ENCODE measurements at places on chromosomes 3 and 15.
A peak's percentile ranks its signal among the peaks of the same experiment; 100 is the strongest.

DNA sequence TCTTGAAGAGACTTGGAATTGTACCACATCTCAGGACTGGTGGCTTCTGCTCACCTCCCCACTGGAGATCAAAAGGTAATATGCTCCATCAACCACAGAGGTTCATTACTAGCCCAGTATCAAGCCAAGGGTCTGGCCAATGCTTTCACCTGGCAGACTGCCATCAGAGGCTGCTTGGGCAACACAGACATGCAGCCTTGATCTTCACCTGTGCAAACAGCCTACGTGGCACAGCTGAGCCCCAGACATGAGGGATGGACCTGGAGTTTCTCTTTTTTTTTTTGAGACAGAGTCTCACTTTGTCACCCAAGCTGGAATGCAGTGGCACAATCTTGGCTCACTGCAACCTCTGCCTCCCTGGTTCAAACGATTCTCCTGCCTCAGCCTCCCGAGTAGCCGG is 105.6 kb upstream of the HES1 start:
- DNase-seq = peak; percentile 79

- no peak for DNase-seq
Measured at GRCh38 chr15:40936709-40937666, 7.8 kb downstream of the DLL4 start.

- DNase-seq = no peak
Measured at GRCh38 chr3:195770081-195770840, 41.5 kb downstream of the MUC4 start.

DNA sequence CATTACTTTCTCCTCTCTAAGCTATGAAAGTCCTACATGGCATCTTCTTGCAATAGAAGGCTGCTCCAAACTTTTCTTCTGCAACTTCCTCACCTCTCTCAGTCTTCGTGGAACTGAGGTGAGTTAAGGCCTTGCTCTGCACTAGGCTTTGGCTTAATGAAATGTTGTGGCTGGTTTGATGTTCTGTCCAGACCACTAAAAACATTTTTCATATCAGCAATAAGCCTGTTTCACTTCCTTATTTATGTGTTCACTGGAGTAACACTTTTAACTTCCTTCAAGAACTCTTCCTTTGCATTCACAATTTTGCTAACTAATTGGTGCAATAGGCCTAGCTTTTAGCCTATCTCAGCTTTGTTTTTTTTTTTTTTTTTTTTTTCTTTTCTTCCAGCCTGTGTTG is 335.3 kb upstream of the NECTIN3 start:
- no peak for DNase-seq

- no peak for DNase-seq
Measured at GRCh38 chr15:66017000-66017399, 147.7 kb downstream of the RAB11A start.

DNA sequence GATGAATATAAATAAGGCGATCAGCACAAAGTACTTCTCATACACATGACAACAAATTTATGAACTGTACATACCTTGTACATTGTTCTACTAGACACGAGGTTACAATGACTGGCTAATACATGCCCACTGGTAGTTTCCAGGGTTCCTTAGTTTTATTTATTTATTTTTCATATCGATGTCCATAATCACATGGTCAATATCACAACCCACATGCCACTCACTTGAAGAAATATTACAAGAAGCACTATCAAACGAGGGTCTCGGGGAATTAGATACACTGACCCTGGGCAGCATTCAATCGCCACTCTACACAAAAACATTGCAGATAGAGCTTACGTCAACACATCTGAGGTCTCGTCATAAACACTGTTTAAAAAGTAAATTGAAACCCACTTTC is 21.2 kb upstream of the WNT5A start:
- no peak for DNase-seq

GRCh38 chr3:150582620-150583019 is 20.5 kb upstream of the SELENOT start:
- no peak for DNase-seq

DNA sequence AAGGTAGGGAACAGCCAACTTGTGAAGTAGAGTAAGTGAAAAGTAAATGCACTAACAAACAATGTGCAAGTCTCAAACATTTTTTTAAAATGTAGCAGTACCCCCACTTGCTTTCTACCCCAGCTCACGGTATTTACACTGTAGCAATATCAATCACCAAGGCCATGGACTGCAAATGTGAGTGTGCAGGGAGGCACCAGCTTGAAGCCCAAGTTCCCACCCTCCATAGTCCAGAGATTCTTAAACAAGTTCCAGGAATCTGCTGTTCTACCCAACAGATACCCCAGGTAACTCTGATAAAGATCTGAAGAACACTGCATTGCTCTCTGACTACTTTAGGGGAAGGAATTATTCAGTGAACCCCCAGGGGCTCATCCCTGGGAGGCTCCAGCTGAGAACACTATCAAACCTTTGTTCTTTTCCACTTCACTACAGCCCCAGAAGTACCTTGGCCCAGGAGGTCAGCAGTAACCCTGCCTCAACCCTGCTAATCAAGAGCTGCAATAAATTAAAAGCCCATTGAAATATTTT is 86.1 kb downstream of the FOXP1 start:
- no peak for DNase-seq

GRCh38 chr3:79253704-79254103 is 514.1 kb downstream of the ROBO1 start:
- DNase-seq = no peak

- no peak for DNase-seq
Measured at GRCh38 chr3:67624078-67624477, 30.3 kb downstream of the SUCLG2 start.

DNA sequence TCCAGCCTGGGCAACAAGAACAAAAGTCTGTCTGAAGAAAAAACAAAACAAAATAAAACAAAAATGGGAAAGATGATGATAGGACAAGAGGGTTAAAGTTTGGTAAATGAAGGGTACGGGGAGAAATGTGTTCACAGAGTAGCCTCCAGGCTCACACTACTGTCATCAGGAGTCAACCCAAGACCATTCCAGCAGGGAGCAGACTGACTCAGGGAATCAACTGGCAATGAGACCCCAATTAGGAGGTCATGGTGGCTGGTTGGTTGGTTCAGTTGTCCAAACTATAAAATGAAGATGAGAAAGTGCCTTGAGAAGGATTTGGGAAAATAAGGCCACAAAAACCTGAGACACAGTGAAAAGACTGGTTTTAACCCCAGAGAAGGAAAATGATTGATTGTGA is 51.8 kb downstream of the KLHL6 start:
- DNase-seq = no peak

GRCh38 chr3:42838571-42838970 is 29.3 kb downstream of the ACKR2 start:
- no peak for DNase-seq

DNA sequence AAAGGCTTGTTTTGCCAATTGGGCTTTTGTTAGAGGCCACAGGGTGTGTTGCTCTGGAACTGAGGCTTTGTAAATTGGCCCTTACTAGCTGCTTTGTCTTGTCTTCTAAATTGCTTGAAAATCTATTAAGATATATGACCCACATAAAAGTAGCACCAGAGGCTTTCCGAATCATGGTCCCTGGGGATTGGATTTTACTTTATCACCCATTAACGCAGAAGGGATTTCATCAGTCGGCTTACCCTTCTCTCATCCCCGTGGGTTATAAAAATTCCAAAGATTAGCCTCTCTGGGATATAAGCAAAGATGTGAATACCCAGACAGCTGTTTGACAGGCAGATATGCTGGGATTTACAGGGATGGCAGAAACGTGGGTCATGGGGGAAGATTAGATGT is 98.3 kb upstream of the CHL1 start:
- no peak for DNase-seq

DNA sequence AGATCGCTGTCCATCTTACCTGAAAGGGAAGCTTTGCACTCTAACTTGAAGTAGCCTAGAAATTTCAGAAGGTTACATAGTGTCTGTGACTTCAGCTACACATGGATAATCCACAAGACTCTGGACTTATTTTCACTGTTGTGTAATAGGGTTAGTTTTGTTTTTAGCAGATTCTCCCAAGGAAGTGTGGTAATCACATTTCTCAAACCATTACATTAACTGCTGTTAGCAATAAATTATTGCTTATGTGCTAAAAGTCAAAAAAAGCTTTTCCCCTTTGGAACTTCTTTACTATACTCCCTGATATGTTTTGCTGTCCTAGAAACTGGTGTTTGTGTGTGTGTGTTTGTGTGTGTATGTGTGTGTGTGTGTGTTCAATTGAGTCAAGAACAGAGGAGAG is 351.8 kb upstream of the TPRG1 start:
- DNase-seq = no peak

DNA sequence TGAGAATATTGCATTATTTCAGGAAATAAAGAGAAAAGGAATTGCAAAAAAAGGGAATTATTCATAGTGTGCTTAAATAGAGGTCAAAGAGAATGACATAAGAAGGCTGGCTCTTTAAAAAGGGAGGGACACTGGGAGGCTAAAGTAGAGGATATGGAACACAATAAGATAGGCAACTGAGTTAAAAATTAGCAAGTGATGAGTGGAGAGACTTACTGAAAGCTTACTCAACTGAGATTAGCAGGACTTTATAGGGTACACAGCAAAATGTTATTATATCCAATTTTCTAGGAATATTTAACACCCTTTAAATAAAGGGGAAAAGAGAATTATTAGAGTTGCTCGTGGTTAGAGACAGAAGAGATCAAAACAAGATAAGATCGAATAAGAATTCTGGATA is 375.2 kb downstream of the LSAMP start:
- DNase-seq = no peak

DNA sequence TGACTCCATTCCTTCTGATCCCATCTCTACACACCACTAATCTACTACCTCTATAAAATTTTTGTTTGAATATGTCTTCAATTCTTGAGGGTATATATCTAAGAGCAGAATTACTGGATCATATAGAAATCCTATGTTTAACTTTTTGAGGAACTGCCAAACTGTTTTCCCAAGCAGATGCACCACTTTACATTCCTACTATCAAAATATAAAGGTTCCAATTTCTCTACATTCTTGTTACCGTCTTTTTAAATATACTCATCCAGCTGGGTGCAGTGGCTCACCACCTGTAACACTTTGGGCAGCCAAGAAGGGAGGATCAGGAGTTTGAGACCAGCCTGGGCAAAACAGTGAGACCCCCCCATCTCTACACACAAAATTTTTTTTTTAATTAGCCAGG is 268.0 kb downstream of the SCAPER start:
- DNase-seq = no peak

DNA sequence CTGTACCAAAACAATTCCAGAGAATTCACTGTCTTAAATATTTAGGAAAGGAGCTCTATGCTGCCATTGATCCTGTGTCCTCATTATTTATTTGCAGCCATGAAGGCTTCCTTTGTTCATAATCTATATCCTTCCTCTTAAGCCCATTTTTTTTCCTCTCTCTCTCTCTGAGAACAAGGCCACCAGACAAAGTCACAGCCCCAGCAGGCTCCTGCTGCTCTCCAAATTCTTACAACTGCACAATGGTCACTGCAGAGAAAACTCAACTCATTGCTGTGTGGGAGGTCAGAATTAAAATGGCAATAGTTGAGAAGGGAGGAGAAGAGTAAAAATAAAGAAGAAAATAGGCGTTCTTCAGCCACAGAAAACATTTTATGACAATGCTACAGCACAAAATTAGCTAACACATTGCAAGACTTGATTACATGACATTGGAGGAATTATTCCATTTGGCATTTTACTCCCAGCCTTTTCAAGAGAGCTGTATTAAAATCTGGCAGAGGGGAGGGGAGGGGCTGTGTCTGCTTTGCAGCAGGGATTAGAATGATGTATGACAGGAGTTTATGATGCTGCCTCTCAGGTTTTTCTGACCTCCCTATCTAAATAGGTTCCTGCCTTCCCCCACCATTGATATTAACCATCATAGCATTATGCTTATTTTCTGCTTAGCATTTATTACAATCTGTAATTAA is 399.7 kb upstream of the THBS1 start:
- no peak for DNase-seq

DNA sequence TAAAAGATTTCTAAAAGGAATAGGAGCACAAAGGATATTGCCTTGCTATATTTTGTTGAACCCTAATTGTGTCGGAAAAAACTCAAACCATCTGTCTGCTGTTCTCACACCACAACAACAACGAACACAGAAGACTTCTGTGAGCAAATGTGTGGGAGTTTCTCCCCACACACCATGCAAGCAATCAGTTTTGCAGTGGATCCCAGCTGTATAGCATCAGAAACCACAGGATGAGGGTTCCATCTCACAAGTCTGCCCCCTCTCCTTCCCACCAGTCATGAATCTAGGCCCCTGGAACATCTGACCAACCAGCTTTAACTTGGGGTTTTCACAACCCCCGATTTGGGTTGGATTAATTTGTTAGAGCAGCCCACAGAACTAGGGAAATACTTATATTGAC is 91.3 kb upstream of the SLC4A7 start:
- no peak for DNase-seq

DNA sequence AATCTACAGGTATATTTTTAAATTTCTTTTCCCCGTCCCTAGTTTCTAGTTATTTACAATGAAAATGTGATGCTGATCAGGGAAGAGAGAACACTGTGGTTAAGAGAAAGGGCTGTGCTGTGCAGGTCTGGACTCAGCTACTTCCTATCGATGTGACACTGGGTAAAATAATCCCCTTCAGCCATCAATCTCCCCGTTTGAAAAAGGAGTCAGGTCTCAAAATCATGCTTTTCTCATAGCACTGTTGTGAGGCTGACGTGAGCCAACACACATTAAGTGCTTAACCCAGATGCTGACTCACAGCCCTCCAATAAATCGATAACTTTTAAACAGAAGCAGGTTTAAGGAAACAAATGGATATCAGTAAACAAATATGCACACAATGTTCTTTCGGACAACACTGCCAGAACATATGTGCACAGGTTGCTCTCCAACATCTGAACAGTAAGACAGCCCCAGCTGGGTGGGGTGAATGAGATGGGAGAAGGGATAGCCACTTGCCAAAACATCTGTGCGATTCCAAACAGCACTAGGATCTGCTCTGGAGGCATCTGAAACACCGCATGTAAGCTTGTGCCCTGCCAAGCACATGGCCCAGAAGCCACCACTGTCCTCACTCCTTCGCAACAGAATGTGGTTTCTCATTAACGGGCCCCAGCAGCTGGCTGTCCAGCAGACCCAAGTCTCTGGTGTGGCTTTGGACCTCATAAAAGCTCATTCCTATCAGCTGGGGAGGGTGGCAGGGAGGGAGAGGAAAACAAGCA is 143.2 kb upstream of the PRICKLE2 start:
- DNase-seq = no peak

GRCh38 chr3:3919316-3919715 is 120.1 kb downstream of the LRRN1 start:
- no peak for DNase-seq

GRCh38 chr3:8970971-8971589 is 7.8 kb upstream of the RAD18 start:
- DNase-seq = peak; percentile 3

GRCh38 chr15:36673987-36674386 is 94.6 kb downstream of the CDIN1 start:
- DNase-seq = no peak

- DNase-seq = peak; percentile 22
Measured at GRCh38 chr3:81249540-81250029, 511.9 kb downstream of the GBE1 start.

DNA sequence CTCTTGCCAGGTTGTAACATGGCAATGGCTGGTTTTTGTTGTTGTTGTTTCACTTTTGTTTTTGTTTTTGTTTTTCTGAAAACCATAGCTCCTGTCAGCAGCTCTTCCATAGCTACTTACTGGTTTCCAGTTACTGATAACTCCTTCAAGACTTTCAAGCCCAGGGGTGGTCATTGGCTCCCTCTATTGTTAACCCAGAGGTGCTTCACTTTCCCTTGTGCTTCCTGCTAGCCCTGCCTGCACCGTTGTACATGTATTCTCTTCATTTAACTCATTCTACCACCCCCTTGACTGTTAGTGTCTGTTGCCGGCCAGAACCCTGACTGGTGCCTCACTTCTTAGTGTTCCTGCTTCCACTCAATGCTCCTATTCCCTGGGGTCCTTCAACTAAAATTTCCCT is 4.2 kb upstream of the TRAT1 start:
- no peak for DNase-seq

All from NCI-H774 (cell line).